ENCODE measurements at places on chromosomes 3 and 15.

DNA sequence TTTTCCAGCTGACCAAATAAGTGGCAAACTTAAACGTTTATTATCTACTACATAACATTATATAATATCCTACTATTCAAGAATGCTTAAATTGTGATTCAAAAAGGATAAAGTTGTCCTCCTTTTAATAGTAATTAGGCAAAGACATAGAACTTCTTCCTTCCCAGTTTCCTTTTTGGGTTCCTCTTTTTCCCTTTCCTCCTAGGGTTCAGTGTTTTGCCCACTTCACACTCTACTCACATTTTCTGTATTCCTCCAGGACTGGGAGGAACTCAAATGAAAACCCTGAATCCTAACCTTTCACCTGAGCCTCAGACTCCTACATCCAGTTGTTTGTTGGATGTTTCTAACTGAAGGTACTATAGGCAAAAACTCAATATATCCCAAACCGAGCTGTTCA is 132.5 kb downstream of the PEAK1 start:
- DNase-seq, result no peak

DNA sequence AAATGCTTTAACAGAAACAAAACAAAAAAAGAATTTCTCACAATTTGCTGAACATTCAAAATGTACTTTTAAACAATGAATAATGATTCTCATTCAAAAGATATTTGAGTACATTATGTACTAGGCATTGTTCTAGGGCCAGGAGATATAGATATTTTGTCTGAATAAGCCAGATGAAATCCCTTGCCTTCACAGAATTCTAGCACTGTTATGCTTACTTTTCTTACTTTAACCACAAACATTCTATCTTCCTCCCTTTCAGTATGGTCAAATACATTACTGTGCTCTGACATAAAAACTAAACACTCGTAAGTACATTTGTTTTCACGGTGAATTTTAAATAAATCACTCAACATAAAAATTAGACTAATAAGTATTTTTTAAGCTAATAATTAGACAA is 116.7 kb downstream of the ADAM10 start:
- no peak for DNase-seq

DNA sequence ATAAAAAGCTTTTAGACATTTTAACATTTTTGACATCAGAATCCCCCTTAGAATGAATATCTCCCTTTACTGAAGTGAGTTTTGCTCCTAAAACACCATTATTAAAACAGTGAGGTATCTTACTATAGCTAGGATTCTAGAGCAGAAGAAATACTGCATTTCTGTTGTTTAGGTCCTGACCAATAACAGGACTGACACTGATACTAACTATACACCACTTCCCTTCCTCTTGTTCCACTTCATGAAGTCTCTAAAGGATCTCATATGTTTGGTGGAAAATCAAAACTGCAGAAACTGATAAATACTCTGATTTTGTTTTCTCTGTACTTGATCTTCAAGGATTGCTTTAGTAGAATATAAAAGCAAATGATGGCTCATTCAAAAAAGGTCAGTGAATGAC is 230.7 kb downstream of the SUCLG2 start:
- no peak for DNase-seq

- DNase-seq, result no peak
These were observed 118.8 kb upstream of the ADPGK start for GRCh38 chr15:72902245-72902918.

- no peak for DNase-seq
These were observed 98.1 kb upstream of the BFSP2 start for GRCh38 chr3:133301731-133302130.

DNA sequence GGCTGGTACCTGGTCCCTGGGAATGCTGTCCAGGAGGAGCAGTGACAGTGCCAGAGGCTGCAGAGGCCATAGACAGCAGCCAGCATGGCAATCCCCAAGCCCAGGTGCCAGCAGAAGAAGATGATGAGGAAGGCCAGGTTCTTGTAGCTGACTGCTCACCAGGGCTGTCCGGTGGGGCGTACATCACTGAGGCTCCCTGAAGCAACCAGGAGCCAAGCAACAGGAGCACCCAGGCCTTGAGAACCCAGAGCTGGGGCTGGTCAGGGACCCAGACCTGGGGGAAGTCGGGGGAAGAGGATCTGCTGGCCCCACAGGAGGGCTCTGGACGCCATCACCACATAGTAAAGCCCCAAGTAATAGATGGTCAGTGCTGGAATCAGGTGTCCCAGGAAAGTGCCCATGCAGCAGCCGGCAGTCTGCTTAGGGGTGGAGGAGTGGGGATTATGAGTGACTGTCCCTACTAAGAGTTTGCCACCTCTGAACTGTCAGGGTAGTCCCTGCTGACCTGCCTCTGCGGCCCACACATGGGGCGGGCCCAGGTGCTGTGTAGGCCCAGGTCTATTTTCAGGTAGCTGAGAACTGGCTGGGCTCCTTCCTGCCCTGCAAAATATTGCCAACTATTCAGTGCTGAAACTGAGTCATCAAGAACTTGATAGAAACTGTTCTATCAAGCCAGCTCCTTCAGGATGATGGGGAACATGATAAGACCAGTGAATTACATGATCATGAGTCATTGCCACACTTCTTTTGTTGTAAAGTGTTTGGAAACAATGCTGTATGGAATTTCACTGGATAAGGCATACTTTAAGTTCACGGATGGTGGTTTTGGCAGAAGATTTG is 68.7 kb downstream of the CHRD start:
- peak; percentile 76 for DNase-seq

- peak; percentile 21 for DNase-seq
These were observed 117.3 kb upstream of the PLXND1 start for GRCh38 chr3:129723558-129724324.

DNA sequence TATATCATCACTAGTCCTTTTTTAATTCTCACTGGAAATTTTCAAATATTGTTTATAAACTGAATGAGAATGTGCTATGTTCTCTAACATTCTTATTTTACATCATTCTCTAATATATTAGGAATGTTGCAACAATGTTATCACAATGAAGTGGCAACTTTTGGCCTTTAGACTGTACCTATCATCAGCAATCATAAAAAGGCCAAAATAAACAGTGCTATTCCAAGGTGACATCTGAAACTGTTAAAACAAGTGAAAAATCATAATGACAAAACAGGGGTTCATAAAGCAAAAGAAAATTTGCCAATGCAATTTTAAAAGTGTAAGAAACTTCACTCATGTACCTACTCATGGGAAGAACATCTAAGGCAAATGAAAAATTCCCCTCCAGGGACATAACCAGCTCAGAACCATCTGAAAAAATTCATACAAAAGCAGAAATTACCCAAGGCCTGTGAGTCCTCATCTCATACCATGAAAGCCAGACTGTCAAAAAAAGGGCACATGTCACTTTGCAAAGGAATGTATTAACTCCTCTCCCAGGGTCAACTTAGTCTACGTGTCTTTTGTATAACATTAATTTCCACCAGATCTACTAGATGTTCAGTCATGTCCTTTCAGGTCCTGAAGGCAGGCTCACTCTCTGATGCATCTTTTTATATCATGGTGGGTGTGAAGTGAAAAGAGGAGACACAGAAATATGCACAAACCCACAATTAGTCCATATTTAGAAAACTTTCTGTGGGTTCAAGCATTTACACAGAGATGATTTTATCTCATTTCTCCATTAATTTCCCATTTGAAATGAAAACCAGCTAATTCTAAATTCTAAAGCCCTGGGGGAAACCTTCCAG is 211.9 kb downstream of the CBLB start:
- DNase-seq, result no peak

- DNase-seq, result no peak
These were observed 245.3 kb upstream of the P2RY1 start for GRCh38 chr3:152589644-152590043.

DNA sequence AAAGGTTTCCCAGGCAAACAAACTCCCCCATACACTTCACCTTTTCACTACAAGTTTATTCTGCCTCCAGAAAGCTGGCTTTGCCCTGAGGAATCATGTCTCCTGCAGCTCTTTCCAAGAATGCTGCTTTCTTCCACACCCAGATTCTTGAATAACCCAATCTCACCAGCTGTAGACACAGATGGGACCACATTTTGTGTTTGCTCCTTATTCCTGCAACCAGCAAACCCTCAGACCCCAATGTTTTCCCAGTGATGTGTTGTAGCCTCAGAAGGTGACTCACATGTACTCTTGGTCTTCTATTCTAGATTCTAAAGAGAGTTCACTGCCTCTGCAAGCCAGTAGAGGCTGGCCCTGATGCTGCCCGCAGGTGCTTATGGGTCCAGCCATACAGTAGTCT is 23.6 kb upstream of the TRIM59 start:
- no peak for DNase-seq

DNA sequence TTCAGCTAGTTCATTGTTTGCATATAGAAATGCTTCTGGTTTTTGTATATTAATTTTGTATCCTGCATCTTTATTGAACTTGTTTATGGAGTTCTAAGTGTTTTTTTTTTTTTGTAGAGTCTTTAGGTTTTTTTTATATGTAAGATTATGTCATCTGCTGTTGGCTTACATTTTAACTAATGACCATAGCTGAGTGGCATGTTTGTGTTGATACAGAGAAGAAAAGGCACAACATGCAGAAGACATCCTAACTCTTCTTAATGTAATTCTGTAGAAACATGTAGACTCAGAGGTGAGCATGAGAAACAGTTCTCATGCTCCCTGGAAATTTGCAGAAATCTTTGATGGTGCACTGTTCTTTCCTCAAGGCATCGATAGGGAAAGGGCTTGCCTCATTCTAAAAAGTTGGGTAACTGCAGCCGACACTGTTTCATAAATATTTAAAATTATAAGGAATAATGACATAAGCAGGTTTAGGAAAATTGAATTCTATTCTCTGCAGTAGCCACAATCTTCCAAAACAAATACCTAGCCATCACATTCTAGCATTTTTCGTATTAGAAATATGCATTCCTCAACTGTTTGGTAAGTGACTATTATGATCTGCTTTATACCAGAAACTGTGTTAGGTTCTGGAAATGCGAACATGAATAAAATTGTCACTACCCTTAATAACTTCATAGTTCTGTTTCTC is 499.6 kb upstream of the KCNMB2 start:
- no peak for DNase-seq

DNA sequence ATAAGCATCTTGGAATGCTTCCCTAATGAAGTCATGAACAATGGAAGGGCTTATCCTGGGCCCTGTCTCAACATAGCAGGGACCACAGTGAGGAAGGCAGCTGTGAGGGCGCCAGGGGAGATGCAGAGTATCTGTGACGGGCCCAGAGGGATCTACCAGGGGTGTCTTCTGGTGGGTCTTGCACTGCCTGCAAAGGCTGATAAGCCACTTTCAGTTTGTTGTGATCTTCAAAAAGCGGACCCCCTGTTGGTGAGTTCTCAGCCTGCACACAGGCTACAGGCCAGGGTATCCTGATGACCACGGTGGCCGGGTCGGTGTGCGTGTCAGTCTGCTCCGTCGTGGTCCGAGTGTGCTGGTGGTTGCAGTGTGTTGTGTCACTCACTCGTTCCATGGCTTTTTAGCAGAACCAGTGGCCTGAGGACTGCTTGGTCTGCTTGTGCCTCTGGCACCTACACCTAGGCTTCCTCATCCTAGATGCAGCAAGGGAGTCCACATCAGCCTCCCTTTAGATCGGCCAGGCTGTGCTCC is 46.8 kb downstream of the CHDH start:
- no peak for DNase-seq

DNA sequence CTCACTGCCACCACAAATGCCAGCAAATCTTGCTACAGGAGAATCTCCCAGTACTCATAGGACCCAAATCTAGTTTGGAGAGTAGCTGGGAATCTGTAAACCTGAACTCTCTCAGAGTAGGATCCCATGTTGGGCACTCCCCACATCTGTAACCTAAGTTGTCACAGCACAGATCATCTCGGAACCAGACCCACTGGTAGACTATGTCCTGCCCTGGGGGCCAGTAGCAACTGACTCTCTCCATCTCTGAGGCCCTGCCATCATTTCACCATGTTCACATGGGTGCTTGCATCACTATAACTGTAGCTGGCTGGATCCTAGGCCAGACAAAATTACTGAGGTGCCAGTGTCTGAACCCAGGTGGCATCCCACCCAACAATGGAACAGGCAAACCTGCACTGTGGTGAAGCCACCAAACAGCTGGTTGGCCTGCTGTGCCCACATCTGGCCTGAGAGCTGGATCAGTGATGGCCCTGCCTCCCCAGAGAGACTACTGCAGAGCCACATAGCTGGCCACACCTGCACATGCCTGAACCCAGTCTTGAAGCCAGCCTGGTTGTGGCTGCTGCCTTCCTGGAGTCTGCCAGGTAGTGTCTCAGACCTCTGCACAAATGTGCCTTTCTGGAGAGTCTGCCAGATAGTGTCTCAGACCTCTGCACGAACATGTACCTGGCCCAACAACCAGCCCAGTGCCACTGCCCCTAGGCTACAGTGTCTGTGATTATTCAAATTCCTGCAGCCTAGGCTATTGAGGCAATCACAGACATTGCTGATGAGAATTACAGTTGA is 82.0 kb downstream of the ISL2 start:
- no peak for DNase-seq

- no peak for DNase-seq
These were observed 273.3 kb upstream of the ICE2 start for GRCh38 chr15:60751985-60752952.

GRCh38 chr3:112904786-112905185 is 58.1 kb upstream of the CD200R1L start:
- no peak for DNase-seq

DNA sequence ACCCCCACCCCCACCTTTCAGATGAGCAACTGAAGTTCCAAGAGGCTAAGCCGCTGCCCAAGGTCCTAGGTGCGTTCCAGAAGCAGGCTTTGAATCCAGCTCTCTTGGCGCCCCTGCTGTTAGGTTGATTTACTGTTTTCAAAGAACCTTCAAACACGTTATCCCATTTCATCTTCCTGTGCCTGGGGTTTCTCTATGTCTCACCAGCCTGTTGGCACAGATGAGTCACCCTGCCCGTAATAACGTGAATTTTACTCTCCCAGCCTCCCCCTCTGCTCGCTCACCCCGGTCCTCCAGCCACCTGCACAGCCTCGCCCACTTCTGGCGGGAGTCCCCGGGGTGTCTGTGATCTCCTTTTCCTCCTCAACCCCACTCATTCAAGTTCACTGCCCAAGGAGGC is 13.0 kb upstream of the TSEN2 start:
- DNase-seq, result no peak

- no peak for DNase-seq
These were observed 9.1 kb downstream of the FBXL22 start for GRCh38 chr15:63606308-63606707.

DNA sequence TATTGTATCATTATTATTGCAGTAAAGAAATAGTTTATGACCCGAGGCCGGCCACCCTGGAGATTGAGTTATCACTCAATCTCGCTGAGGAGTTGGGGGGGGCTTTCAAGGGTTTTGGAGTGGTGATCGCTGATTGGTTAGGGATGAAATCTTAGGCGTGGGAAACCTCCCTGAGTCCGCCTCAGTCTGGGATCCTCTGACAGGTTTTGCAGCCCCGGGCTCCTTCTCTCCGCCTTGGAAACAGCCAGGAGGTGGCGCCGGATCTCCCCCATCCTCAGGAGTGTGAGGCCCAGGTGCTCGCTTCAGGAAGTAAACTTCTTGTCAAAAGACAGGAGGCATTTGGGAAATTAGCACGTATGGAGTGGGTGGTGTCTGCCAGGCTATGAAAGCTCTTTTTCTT is 41.1 kb upstream of the SEC61A1 start:
- DNase-seq, result peak; percentile 94
